ENCODE measurements at places on chromosomes 13 and 19.

- DNase-seq, result no peak
Measured at GRCh38 chr13:98652721-98653462, 76.0 kb upstream of the STK24 start.

DNA sequence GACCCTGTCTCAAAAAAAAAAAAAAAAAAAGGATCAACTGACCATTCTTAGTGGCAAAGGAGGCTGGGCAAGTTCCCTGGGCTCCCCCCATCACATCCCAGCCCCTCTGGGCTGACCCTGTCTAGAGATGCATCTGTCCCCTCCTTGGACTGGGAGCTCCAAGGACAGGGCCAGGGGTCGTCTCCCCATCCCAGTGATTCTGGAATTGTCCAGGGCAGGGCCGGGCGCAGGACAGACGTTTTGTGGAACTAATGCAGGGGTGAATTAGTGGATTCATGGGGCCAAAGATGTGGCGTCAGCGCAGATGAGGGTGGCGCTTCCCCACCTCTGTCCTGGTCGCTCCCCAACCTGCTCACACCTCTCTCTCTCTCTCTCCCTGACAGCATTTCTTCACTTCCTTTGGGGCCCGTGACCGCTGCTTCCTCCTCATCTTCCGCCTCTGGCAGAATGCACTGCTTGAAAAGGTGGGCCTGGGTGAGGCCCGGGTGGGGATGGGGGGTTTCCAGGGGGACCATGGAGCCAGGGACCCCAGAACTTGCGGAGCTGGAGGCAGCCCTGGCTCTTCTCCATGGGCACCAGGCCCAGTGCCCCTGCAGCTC is 11.1 kb downstream of the GRAMD1A start:
- DNase-seq, result no peak

- no peak for DNase-seq
Measured at GRCh38 chr13:97834250-97834649, 119.2 kb upstream of the IPO5 start.

DNA sequence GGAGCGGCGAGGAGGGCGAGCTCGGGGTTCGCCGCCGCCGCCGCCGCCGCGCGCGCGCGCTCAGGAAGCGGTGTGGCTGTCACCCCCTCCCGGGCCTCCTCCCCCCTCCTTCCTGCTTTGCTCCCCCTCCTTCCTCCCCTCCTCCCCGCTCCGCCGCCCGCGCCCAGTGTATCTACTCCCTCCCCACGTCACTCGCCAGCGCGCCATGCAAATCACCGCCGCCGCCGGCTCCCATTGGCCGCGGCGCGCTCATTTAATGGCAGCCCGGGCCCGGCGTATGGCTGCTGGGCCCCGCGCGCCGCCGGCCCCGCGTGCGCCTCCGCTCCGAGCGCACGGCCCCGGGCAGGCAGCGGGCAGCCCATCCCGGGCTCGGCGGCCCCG is 335 bp upstream of the SOX1 start:
- DNase-seq, result peak; percentile 58

DNA sequence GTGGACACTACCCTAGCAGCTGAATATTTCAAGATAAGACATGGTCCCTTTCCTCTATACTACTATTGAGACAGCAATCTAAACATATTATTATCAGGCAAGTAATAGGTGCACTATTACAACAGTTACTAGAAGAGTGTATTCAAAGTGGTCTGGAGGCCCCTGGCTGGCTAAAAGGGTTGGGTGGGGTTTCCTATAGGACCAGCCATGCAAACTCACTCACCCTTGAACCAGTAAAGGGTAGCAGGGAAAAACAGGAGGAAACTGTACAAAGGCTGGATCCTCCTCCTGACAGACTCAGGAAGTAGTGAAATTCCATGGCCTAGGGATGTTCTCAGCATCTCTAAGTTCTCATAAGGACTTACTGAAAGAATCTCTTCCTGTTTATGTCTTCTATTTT is 7.7 kb downstream of the SMAD9 start:
- no peak for DNase-seq

- peak; percentile 79 for DNase-seq
Measured at GRCh38 chr19:3324405-3324856, 42.0 kb upstream of the NFIC start.

- no peak for DNase-seq
Measured at GRCh38 chr19:5782945-5783919, 1.3 kb downstream of the PRR22 start.

DNA sequence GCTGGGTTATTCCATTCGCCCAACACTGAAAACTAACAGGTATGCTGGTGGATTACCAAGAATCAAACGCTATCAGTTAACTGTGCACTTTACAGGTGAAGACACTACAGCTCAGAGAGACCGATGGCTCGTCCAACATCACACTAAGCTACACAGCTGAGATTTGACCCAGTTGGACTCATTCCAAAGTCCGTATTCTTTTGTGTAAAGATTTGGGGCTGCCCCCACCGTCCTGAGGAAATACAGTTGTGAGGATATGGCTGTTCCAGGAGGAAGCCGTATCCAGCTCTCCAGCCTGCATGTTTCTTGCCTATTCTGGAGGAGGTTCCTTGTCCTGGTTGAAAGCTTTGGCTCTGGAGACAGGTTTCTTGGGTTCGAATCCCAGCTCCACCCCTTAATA is 4.2 kb downstream of the ZSCAN5A start:
- no peak for DNase-seq

DNA sequence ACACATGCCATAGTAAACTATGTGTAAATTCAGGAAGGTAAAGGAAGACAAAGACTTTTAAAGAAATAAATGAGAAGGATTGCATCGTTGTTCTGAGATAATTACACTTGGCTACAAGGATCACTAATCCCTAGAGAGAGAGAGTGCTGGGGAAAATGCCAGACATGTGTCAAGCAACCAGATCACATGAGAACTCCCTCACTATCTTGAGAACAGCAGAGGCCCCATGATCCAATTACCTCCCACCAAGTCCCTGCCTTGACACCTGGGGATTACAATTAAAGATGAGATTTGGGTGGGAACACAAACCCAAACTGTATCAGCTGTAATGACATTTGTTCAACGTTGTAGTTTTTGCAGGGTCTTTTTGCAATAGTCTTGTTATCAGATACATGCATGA is 1600.9 kb upstream of the MIR17HG start:
- no peak for DNase-seq

GRCh38 chr19:42152910-42153671 is 20.8 kb upstream of the POU2F2 start:
- no peak for DNase-seq

DNA sequence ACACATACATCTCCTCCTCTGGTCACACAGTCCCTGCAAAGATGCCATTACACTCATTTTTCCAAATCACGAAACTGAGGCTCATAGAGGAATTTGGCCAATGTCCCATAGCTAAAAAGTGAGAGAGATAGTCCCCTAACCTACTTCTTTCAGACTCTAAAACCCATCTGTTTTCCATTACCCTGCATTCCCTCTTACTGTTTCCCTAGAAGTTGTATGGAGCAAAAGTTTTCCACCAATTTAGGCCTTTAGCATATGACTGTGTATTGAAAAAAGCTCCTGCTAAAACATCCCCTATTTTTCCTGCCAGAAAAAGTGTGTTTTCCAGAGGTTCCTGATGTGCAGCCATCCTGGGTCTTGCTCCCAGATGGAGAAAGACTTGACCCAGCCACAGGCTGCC is 16.3 kb downstream of the SERP2 start:
- DNase-seq, result no peak

- DNase-seq, result no peak
Measured at GRCh38 chr13:51040431-51040830, 70.6 kb downstream of the C13orf42 start.

DNA sequence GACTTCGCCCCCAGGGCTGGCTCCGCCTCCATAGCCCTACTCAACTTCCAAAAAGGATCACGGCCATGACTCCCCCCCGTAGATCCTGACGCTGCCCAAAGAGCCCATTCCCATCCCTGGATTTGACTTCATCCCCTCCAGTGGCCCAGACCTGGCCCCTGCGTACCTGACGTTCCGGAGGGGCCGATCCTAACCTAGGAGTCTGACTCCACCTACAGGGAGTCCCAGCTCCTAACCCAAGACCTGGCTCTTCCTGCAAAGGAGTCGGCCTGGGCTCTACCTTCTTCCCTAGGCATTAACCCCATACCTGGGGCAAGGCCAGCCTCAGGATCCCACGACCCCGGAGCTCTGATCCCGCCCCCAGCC is 10.8 kb downstream of the STAP2 start:
- no peak for DNase-seq

- no peak for DNase-seq
Measured at GRCh38 chr13:105147461-105147860, 1388.0 kb downstream of the EFNB2 start.

GRCh38 chr13:76696370-76696769 is 189.8 kb downstream of the KCTD12 start:
- no peak for DNase-seq

DNA sequence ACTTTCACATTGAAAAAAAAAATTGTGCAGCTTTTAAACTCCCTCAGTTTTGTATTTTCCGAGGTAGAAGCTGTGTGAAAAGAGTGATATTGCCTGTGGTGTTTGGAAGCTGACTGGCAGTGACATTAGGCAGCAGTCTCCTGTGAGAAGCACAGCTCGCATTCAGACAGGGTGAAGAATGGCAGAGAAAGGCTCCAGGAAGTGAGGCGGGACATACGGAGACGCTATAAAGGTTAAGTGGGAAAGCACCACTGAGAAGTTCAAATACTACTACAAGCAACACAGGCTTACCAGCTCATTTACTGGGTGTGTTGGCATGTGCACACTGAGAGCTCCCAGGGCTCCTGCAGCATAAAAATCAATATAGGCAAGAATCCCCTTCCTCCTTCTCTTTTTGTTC is 88.4 kb downstream of the RXFP2 start:
- DNase-seq, result no peak

GRCh38 chr19:11444059-11444458 is 8.6 kb downstream of the PRKCSH start:
- DNase-seq, result no peak

DNA sequence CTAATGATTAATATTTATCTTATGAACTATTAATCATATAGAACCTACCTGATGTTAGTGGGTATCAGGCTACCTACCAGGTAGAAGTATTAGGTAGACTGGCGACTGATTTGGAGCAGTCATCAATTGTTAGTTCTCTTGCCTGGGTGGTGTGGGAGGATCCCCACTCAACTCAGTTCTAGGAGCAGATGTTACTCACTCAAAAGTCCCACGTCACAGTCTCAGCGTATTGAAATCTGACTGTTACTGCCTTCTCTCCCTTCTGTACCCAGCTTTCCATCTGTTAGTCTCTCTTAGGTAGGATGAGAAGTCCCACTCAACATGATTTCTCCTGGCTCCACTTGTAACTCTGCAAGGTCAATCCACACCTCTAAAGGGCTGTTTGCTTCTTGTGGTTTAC is 102.7 kb downstream of the OLFM4 start:
- DNase-seq, result no peak

GRCh38 chr13:24822640-24823039 is 58.7 kb downstream of the RNF17 start:
- DNase-seq, result no peak

GRCh38 chr19:38850976-38851621 is 1.3 kb upstream of the HNRNPL start:
- peak; percentile 58 for DNase-seq

DNA sequence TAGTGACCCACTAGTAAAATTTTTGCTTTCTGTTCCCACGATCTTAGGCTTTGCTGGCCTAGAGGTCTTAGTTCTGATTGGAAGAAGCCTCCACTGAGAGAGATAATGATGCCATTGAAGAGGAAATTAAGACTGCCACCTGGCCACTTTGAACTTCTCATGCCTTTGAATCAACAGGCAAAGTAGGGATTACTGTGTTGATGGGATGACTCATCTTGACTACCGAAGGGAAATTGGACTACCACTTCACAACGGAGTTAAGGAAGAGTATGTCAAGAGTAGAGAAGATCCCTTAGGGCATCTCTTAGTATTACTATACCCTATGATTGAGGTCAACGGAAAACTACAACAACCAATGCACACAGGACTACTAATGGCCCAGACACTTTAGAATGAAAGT is 12.7 kb upstream of the FREM2 start:
- no peak for DNase-seq

DNA sequence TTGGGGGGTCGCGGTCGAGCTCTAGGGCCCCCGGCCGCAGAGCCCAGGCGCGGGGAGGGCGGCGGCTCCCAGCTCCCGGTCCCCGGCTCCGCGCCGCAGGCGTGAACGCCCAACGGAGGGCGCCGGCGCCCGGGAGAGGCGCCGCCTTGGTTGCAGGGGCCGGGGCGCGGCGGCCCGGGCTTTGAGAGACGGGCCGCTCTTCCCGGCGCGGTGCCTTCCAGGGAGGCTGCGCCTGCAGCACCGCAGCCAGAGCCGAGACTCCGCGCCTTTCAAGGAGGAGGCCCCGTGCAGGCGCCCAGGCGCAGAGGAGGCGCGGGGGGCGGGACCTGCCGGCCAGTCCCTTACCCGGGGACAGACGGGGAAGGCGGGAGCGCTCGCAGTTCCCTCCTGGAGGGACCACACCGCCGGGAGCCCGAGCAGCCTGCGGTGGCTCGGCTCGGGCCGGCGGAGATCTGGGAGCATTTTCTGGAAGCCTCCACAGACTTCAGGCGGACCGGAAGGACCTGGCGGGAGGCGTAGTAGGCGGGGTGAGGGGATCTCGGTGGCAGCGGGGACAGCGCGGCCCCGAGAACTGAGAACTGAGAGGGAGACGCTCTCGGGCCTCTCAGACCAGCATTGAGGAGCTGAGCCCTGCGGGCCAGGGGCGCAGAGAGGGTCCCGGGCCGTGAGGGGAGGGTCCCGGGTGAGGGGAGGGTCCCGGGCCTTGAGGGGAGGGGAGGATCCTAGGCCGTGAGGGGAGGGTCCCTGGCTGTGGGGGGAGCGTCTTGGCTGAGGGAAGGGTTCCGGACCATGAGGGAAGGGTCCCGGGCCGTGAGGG is 25.5 kb upstream of the MCF2L start:
- DNase-seq, result peak; percentile 33

- DNase-seq, result no peak
Measured at GRCh38 chr19:16957151-16957701, 68.4 kb downstream of the F2RL3 start.

DNA sequence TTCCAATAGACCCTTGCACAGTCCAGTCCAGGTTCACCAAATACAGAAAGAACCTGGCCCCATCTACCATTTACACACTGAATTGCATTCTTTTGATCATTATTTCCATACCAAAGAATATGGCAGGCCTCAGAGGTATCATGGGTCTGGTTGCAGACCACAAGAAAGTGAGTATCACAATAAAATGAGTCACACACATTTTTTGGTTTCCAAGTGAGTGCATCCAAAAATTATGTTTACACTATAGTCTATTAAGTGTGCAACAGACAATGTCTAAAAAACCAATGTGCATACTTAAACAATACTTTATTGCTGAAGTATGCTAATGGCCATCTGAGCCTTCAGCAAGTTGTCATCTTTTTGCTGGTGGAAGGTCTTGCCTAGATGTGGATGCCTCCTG is 105.3 kb downstream of the SPACA7 start:
- no peak for DNase-seq

Data from stimulated activated naive CD8-positive, alpha-beta T cell treated with anti-CD3 and anti-CD28 coated beads, Interleukin-15, amount 100 ng/mL, for 72 hours (primary cell).